Osteoblast (primary cell): ENCODE measurements at places on chromosomes 12 and 14. TPM values are rescaled to one million over a fixed set of nuclear protein-coding genes. Genes with fewer than 3 reads are reported as not detected.

- DNase-seq, result no peak
These were observed 145.3 kb downstream of the CACNA1C start for GRCh38 chr12:2198005-2198501.

DNA sequence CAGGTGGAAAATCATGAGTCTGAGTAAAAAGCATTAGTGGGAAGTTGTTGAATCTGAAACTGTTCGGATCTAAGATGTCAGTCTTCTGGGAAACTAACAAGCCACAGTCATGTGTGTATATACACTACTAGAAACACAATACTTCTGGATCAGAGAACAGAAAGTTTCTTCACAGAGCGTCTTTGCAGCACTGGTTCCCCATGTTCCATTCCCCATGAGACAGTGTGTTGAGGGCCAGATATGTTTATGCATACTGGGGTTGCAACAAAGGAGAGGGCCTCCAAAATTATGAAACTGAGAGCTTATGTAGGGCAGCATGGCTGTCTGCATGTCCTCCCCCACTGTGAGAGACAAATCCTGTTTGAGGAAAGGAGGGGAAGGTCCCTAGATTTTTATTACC lies 295.0 kb upstream of the NAV3 start:
- no peak for DNase-seq

DNA sequence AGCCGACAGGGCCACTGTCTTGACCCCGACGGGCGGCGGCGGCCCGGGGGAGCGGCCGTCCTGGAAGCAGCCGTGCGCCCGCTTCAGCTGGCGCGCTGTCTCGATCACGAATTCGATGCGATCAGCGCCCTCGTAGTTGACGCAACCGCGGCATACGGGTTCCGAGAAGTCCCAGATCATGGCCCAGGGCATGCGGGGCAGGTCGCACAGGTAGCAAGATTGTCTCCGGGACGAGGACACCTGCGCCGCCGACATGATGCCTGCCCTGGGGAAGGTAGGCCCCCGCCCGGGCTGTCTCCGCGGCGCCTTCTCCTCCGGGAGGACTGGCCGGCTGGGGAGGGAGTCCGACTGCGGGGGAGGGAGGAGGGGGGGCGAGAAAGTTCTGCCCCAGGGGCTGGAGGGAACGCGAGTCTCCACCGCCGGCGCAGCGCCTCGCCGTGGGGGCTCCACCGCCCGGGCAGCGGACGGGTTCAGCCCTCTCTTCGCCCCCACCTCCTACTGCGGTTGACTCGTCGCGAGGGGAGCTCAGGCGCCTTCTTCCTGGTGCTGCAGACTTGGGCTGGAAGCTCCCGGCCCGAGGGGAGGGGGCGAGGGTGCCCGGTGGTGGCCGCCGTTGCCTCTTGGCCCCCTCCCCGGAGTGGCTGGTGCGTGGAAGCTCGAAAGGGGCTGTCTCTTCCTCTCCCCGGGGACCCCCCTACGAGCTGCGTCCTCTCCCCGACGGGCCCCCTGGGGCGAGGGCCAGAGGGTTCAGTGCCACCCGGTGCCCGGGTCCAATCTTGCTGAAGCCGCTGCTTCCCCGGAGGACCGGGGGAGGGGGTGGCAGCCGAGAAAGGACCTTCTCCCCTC lies 747 bp downstream of the IRF2BPL start:
- DNase-seq, result peak; percentile 97

GRCh38 chr14:30710876-30711275 lies 88.8 kb downstream of the SCFD1 start:
- no peak for DNase-seq

The DAO gene
- not detected in 2 replicates for total RNA-seq

GRCh38 chr12:26373606-26374495 lies 178.5 kb downstream of the SSPN start:
- no peak for DNase-seq

The IL22 gene
- not detected in 2 replicates for total RNA-seq
